Stimulated activated CD4-positive, alpha-beta T cell treated with anti-CD3 and anti-CD28 coated beads, Interleukin-15, amount 100 ng/mL, for 1 hour (primary cell): ENCODE measurements at places on chromosomes 1 and 21.

DNA sequence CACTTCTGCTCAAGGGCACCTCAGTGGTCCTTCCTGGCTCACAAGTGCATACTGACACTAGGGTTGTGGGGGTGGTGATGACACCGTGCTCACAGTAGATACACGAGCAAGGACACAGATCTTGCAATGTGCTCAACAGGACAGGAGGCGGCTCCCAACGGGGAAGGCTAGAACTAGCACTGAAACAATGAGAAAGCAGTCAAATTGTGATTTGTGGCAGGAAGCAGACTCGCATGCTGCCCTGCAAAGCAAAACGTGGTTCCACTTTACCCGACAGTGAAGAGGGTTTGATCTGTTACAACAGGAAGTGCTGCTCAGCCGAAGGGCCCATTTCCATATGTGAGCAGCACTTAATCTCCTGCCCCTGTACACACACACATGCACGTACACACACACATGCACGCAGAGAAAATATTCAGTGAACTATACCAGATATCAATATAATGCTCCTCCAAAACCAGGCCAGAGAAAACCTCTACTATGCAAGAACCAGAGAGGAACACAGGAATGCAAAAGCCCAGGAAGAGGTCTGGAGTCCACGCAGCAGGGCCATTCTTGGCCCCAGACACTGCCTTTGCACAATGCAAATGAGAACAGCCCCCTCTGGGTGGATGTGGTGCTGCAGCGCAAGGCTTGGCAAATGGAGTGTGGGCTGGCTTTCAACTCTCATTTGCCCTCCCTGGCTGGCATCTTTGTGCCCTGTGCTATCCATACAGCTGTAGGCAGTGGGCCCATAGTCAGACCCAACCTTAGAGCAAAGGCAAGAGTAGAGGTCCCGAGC, 47.1 kb downstream of the KANK4 start:
- DNase-seq: no peak

GRCh38 chr1:40652468-40652867, 13.0 kb downstream of the RIMS3 start:
- DNase-seq: no peak

GRCh38 chr1:29889776-29890175, 653.5 kb downstream of the PTPRU start:
- DNase-seq: no peak

- no peak for DNase-seq
These were observed 28.8 kb downstream of the ZP4 start for GRCh38 chr1:237861944-237862343.

DNA sequence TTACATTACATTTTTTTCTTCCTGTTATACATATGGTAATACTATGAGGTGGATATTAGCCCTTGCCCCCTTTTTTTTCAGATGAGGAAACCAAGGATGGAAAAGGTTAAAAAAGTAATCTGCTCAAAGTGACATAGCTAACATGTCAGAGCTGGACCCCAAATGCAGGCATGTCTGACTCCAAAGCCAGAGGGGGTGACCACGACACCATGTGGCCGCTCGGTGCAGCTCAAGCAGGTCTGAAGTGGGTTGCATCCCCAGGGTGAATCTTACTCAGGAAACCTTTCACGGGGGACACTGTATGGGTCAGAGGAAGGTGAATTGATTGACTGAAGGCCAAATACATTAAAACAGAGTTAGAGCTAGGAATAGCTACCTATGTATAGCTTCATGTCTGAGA, 34.8 kb downstream of the CD34 start:
- DNase-seq: no peak

GRCh38 chr1:51247022-51247421, 10.9 kb downstream of the RNF11 start:
- DNase-seq: no peak

GRCh38 chr1:213041443-213041842, 9.6 kb upstream of the RPS6KC1 start:
- DNase-seq: no peak

- DNase-seq: no peak
These were observed 9.7 kb downstream of the CD2 start for GRCh38 chr1:116763787-116764465.

DNA sequence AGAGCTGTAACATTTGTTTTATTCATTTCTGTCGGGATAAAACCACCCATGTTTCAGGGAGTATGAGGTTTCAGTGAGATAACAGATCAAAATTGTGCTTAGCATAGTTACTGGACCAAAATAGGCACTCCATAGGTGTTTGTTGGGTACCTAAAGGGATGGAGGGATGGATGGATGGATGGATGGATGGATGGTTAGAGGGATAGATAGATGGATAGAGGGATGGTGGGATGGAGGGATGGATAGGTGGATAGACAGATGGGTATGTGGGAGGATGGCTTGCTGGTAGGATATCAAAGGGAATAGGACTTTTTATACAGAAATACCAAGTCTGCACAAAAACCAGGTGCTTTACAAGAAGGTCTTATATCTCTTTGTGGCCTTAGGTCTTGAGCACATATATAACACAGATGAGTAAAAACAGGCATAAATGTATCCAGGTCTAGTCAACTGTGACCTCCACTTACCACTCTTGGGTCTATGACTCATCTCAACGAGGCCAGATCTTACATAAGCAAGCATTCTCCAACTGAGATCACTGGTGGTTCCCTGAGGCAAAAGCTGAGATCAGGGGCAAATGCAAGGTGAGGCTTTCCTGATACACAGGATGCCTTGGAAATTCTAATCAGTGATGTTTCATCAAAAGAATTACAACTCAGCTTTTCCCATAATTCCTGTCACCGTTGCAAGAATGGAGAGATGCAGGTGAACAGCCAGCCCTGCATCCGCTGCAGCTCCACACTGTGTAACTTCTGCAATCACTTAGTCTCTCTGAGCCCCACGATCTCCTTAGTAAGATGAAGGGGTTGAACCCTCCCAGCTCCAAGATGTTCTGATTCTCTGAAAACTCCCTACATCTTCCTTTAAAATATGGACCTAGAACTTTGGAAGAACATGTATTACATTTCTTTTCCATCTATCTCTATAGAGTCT, 32.0 kb downstream of the PTAFR start:
- no peak for DNase-seq

DNA sequence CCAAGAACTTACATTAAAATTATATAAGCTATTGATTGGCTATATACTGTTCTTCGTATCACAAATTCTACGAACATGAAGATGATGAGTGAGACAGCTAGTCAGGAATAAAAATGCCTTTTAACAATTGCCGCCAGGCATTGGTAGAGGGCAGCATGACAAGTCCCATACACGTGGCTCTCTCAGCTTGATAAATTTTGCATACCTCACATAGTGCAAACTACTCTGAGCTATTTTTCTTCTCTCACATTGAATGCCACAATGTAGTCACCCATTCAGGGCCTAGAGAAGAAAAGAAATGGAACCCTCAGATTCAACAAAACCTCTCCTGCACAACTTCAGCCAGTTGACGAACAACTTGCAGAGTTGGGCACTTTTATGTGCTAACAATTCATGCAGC, 27.0 kb upstream of the FMO2 start:
- DNase-seq: no peak

GRCh38 chr1:41895552-41895951, 23.2 kb downstream of the HIVEP3 start:
- no peak for DNase-seq

- no peak for DNase-seq
These were observed 107.4 kb downstream of the SLC45A1 start for GRCh38 chr1:8425150-8425780.

GRCh38 chr1:220904876-220905275, 25.6 kb downstream of the HLX start:
- no peak for DNase-seq

DNA sequence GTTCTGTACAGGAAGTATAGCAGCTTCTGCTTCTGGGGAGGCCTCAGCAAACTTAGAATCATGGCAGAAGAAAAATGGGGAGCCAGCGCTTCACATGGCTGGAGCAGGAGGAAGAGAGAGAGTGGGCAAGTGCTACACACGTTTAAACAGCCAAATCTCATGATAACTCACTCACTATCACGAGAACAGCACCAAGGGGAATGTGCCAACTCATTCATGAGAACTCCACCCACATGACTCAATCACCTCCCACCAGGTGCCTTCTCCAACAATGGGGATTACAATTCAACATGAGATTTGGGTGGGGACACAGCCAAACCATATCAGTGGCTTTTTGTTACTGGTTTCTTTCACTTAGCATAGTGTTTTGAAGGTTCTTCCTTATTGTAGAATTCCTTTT, 138.6 kb downstream of the SYT14 start:
- DNase-seq: no peak

DNA sequence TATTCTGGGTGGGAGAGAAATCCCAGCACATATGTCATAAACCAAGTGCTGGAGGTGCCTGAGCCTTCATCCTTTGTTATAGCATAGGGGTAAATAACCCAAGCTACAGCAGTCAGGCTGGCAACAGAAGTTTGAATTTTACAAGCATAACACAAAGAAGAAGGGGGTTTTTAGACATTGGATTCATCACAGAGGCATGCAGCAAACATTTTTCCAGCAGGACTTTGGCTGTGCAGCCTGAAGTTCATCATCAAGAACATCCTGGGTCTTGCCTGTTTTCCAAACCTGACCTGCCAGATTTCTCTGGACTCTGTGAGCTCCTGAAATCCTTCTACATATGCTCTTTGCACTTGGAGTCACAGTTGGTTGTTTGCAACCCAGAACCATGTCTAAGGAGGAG, 16.2 kb downstream of the PTGER3 start:
- no peak for DNase-seq

DNA sequence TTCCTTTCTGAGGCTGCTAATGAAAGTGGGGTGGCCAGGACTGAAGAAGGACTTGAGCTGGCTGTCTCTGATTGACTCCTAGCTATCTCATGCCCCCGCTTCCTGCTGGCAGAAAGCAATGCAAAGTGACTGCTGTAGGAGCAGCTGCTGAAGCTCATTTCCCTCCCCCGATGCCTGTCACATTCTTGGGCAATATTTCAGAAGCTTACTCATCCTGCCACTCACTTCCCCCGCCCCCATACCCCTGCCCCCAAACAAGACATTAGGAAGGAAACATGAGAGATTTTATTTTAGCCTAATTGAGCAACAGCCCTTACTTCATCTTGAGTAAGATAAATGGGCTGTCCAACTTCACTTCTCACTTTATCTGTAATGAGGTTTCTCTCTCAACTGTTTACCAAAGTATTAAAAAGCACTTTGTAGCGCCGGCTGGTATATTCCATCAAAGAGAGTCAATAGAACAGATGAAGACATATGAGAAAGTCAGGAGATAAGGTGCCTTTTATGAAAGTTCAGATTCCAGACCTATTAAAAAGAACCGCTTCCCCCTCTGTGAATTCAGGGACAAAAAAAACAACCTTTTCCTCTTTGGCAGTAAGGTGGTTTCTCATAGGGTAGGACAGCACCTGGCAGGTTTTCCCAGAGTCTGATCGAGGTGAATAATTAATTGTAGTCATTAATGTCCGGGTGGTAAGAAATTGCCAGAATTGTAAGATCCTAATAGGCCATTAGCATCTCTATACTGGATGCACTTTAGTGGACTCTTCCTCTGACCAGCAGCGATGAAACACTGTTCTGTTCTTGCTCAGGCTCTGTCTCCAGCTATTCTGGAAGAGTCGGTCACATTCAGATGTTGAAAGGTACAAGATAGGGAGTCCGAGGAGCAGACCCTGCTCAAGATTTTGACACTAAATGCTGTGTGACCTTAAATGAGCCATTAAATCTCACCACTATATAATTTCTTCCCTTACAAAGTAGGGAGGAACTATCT, 70.2 kb downstream of the SH3GLB1 start:
- DNase-seq: peak; percentile 5

DNA sequence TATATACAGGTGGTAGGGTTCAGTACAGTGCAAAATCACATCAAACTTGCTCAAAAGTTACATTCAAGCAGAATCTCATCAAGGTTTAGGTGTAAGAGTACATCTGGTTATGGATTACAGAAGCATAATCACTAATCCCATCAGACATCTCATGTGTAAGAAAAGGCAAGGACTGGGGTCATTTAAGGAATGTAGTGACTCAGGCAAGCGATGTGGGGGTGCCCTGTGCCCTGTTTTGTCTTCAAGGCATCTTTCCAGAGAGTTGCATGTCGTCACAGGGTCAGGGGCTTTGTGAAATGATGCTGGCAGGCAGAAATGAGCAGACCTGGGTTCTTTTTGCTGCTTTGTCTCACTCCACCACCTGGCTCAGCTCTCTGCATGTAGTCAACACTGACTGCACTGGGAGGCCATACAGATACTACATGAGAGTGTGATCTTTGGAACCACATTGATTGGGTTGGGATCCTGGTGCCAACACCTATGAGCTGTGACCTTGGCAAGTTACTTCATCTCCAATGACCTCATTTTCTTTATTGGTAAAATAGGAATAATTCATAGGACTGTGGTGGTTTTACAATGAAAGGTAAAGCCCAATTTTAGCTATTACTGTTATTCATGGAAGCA, 8.2 kb upstream of the HHIPL2 start:
- no peak for DNase-seq

- no peak for DNase-seq
These were observed 52.9 kb upstream of the DARS2 start for GRCh38 chr1:173771560-173771959.

GRCh38 chr1:183633676-183634343, 1.8 kb downstream of the ARPC5 start:
- DNase-seq: no peak

DNA sequence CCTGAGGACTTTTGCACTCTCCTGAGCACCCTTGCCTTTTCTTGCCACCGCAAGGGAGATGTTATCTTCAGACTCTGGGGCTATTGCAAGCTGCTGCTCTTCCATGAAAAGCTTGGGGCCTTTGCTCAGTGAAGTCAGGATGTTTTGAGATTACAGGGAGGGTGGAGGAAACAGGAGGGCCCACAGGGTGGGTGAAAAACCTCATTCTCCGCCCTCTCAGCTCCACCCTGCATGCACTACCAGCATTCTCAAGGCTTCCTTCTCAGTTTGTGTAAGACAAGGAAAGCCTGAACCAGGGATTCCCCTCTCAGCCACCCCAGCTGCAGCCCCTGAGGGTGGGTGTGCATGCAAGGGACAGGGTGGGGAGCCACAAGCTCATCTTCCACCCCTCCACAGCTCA, 25.8 kb upstream of the ZNF648 start:
- no peak for DNase-seq

DNA sequence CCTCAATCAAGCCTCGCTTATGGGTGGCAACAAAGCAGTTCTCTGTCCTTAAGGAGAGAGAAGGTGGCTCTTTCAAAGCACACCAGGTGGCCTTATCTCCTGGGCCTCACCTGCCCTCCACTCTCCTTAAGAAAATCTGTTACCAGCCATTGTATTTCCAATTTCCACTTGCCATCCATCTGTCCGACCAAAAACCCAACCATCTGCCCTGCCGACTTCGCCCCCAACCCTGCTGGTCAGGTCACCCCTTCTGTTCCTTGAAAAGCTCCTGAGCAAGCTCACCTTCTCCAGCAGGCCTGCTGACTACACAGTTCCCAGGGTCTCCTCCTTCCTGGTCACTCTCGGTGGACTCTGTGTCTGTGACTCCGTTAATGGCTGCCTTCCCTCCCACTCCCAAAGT, 619 bp upstream of the IGFN1 start:
- no peak for DNase-seq

GRCh38 chr1:109818271-109818987, 54.7 kb upstream of the EPS8L3 start:
- no peak for DNase-seq

GRCh38 chr1:17735348-17735747, 19.8 kb upstream of the ACTL8 start:
- DNase-seq: no peak
